ENCODE measurements at places on chromosomes 2 and 18.

DNA sequence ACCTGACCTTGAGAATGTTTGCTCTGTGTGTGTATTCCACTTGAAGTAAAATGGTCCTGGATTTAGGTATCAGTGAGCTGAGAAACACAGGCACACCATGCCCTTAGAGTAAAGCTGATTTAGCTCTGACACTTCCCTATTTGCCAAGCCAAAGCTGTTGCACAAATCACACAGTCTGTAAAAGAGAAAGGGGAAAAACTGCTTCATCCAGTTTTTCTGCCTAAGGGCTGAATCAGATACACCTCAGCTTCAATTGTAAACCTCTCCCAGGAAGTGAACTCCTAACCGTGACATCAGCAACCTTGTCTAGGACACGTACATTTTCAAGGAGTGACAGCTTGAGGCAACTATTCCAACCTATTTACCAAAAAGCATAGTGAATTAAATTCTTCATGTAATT is 150.4 kb downstream of the NR4A2 start:
- no peak for DNase-seq

GRCh38 chr2:68371581-68371980 is 6.5 kb downstream of the PLEK start:
- no peak for DNase-seq

DNA sequence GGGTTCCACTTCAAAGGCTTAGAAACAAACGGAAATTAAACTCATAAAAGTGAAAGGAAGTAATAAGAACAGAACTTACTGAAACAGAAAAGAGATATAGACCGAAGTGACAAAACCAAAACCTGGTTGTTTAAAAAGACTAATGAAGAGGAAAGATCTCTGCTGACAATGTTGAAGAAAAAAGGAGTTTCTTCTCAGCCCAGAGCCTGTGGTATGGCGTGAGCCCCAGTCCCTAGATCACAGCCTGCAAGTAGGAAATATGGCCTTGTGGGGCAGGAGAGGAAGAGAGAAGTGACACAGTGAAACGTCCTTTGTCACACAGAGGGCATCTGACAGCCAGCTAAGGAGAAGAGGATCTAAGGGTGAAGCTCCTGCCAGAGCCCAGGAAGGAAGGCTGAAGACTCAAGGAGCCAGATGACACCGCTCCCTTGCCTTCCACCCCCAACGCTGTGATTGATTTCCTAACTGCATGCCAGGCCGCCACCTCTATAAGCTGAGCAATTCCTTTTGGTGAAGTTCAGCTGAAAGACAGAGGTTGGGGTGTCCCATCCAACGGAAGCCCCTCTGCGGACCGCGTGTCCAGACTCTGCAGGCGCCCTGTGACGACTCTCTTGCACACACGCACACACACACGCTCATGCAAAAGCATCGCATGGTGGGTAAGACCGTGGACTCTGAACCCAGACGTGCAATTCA is 141.1 kb downstream of the HDAC4 start:
- no peak for DNase-seq

DNA sequence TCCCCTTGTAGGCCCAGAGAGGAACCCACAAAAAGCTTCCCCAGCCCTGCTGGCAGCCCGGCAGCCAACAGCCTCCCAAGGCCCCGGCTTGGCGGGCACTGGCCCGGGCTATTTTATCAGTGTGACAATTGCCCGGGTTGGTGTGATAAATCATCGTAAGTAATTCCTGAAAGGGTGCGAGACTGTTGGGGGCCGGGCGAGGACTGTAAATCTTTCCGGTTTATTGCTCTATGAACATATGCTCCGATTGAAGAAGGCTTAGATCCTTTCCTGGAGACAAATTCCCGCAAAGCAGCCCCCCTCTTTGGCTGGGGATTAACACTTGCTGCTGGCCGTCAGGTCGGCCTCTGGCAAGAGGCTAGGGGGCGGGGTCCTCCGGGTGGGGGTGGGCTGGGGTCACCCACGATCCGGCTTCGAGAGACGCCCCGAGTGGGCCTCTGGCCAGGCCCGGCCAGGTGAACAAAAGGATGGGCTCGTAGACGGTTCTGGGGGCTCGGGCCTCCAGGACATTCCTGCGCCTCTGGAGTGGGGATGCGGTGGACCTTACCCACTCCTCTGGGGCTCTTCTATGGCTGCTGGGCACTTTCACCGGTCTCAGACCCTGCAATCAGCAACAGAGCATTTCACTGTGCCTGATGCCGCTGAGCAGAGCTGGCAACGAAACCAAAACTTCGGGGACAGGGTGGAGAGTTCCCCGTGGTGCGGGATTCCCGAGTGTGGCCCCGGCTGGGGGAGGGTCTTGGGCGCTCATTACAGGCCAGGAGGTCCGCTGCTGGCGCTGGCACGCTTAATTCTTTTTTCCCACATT is 2.0 kb downstream of the HOXD3 start:
- DNase-seq, result no peak

DNA sequence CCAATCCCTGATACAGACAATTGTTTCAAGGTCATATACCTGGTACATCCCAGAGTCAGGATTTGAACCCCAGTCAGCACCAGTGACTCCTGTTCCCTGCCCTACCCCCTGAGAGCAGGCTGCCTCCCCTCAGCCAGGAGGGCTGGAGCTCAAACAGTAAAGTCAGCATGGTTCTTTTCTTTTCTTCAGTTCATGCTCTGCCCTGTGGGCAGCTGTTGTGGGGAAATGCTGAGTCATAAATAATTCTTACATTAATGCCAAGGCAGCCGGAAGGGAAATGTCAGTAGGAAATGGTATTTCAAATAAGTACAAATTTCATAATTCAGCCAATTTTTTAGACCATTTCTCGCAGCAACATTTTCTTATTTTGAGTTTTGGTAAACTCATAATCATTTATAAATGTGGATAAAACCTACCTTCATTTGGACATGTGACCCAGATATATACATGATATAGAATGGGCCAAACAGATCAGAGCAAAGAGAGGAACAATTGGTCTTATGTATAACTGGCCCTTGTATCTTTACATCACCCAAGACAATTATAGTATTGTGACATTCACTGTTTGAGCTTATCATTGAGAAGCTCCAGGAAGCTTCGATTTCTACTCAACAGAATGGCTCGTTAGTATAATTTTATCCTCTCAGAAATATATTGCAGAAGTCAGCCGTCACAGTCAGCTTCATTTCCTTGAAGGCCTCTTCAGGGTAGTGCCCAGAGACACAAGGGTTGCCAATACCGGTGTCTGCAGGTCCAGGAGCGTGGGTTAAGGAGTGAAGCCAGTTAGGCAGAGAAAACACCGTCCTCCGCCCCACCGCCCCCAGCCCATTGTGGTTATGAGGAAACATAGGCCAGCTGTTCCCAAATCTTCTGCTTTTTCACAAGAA is 28.0 kb upstream of the SCYGR1 start:
- no peak for DNase-seq

DNA sequence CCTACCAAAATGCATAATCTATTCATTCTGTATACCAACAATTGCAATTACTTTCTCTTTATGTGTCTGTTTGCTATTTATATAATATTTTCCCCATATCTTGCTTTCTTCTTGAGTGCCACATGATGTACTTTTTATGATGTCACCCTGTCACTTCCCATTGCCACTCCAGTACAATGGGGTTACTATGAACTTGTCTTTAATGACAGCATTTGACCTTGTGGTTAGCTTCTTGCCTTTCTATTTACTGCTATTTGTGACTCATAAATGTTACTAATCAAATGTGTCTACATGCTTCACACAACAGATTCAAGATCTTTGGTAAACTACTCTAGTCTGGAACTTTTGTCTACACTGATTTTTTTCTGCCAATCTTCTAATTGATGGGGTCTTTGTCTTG is 486.3 kb downstream of the NR4A2 start:
- no peak for DNase-seq

DNA sequence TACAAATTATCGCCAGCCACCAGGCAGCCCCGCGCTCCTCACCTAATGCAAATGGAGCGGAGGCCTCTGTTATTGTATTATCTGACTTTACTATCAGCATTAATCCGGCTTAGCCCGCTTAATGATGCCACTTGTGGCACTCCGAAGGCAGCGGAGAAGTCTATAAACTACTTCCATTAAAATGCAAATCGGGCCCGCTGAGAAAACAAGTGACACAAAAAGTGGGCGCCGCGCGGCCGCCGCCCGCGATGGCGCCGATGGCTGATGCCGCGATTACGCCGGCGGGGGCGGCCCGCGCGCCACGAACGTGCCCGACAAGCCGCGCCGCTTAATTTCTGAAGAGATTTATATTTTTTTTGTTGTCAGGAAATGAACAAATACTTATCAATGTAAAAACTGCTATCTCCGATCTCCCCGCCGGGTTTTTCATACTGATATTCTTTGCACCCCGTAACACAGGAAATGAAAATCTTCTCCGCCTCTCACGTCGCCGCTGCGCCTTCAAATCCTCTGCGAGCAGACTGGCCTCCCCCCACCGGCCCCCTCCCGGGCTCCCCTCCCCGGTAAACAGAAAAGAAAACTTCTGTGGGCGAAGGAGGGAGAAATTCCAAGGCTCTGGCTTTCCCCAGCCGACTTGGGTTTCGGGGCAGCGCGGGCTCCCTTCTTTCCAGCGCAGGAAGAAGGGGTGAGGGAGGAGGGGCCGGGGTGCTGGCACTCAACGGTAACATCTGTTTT is 221.8 kb downstream of the INSIG2 start:
- DNase-seq, result no peak

GRCh38 chr2:6368281-6368680 is 497.4 kb downstream of the CMPK2 start:
- DNase-seq, result no peak
